Omental fat pad (tissue), 4 donors: ENCODE measurements at places on chromosomes 11 and 22. TPM values are rescaled to one million over a fixed set of nuclear protein-coding genes. Genes with fewer than 3 reads are reported as not detected.

The OVOL1 gene
- total RNA-seq: not detected

GRCh38 chr11:70111269-70112016 is 33.3 kb downstream of the ANO1 start:
- DNase-seq: no peak

The FXYD2 gene
- 4.3 TPM for total RNA-seq

DNA sequence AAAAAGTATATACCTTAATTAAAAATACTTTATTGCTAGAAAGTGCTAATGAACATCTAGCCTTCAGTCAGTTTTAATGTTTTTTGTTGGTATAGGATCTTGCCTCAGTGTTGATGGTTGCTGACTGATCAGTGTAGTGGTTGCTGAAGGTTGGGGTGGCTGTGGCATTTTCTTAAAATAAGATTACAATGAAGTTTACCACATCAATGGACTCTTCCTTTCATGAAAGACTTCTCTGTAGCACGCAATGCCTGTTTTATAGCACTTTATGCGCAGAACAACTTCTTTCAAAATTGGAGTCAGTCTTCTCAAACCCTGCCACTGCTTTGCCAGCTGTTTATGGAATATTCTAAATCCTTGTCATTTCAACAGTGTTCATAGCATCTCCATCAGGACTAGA is 50.6 kb downstream of the LDLRAD3 start:
- no peak for DNase-seq

DNA sequence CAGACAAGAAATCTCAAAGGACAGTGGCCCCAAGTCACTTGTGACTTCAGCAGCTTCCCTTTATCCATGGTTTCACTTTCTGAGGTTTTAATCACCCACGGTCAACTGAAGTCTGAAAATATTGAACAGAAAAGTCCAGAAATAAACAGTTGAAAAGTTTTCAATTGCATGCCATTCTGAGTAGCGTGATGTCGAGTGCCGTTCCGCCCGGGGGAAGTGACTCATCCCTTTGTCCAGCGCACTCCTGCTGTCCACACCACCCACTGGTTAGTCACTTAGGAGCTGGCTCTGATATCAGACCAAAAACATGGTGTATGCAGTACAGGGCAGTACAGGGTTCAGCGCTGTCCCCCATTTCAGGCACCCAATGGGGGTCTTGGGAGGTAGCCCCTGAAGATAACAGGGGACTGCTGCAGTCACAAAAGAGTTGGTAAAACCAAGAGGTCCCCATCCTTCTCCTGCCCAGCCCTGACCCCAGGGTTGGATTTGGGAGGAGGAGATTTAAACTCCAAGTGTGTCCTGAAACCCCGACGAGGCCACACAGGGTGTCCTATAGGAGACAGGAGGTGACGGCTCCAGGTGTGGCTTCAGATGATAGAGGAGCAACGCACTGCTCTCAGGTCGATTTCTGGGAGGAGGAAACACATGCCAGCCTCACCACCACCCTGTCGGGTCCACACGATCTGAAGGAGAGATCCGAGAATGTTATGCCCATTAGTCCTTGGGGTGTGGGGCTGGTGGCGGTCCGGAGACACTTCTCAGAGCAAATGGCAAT is 390.1 kb downstream of the CTTN start:
- DNase-seq: no peak

- no peak for DNase-seq
Observed at GRCh38 chr11:48033918-48034341, 53.6 kb downstream of the PTPRJ start.

DNA sequence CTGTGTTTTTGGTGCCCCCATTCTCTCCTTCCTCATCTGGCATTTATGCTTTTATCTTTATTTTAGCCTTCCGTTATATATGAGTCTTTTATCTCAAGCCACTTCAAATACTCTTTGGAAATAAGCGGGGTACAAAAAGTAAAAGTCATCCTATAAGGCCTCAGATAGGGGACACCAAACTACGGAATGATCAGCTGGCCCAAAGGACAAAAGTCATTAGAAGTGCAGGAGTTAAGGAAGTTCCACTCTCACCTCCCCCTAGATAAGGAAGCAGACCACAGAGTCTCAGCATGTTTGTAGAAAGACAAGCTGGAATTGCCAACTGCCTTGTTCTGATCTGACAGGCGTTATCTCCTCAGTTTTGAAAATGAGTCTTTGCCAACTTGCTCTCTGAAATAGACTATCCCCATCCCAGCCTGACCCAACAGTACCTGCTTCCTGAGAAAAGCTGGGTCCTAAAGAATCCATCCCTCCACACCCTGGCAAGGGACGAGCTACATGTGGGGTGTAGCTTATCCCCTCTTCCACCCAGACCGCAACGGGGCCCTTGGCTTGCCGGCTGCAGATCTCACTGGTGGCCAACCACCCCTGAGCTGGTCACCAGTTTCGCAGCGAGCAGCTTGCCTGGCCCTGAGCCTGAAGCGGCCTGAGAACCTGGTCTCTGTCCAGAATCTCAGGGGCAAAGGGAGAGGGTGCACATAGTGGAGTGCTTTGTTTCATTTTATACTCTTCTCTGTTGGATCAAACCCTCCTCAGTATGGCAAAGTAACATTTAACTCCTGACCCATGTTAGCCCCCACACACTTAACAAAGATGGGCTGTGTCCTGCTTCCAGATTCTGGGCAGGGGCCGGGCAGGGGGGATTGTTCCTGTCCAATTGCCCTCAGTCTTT is 13.8 kb downstream of the FADS2 start:
- no peak for DNase-seq

GRCh38 chr22:32862936-32863661 is 61.6 kb downstream of the TIMP3 start:
- DNase-seq: no peak

GRCh38 chr22:30424534-30425326 is 838 bp upstream of the MTFP1 start:
- DNase-seq: no peak

GRCh38 chr11:106101819-106102218 is 24.4 kb downstream of the AASDHPPT start:
- DNase-seq: no peak

The RPS13 gene
- total RNA-seq: 1,720 TPM

- DNase-seq: no peak
Observed at GRCh38 chr11:117881217-117881616, 4.8 kb upstream of the FXYD6 start.

DNA sequence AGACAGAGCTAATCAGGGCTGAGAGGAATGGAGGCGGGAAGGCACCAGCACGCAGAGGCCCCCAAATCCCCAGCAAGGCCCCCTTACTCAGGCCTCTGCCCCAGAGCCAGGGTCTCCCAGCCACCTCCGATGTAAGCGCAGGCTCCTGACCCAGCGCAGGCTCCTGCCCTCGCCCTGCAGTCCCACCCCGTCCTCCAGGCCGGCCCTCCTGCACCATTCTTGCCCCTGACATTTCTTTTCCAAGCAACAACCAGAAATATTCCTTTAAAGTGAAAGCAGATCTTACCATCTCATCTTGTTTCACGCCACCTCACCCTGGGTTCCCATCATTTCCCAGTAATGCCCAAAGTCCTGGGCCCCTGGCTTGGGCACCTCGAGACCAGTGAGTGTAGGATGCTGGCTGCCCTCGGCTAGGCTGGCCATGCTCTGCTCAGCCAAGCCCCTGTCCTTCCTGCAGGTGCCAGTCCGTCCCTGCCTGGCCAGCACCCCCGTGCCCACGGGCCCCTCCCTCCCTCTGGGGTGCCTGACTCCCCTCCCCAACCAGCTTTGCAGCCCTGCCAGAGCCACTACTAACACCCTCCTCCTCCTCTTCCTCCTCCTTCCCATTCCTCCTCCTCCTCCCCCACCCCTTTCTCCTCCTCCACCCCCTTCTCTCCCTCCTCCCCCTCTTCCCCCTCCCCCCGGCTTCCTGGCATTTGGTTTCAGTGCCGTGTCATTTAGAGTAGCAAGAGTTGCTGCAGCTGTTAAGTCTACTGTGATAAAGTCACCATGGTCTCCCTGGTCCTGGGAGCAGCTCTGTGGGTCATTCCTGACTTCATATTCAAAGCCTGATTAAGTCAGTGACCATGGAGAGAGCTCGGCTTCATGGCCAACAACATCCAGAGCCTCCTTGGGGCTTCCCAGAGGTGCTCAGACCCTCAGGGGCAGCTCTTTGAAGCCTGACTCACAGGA is 78.7 kb downstream of the PIWIL3 start:
- no peak for DNase-seq
